ENCODE measurements at places on chromosomes 7 and 10. TPM values are rescaled to one million over a fixed set of nuclear protein-coding genes. Genes with fewer than 3 reads are reported as not detected.

Gene CELF2
- total RNA-seq, result not detected

- no peak for DNase-seq
Observed at GRCh38 chr10:47246406-47247147, 53.4 kb upstream of the GDF10 start.

- DNase-seq, result no peak
Observed at GRCh38 chr10:63752318-63752717, 231.1 kb downstream of the REEP3 start.

GRCh38 chr7:41648501-41648900 lies 54.4 kb downstream of the INHBA start:
- DNase-seq, result no peak

- no peak for DNase-seq
Observed at GRCh38 chr10:62127975-62128374, 140.7 kb downstream of the RTKN2 start.

- no peak for DNase-seq
Observed at GRCh38 chr10:44161184-44161583, 223.7 kb downstream of the CXCL12 start.

DNA sequence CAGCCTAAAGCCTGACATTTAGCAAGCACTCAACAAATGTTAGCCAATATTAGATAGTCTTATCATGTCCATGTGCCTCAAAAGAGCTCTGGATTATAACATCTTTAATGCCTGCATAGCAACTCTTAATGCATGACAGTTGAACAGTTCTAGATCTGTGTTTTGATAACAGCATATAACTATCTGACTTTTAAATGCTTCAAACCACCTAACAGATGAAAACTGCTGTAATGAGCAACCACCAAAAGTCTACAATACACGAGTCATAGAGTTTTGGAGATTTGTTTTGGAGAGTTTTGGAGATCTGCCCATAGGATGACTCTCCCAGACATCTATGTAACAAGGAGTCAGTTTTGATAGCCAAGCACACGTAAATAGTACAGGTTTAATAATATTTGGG lies 227.3 kb downstream of the TWIST1 start:
- DNase-seq, result peak; percentile 70

Measured in A673 (cell line).